Activated T-cell treated with anti-CD3 and anti-CD28 coated beads, Interleukin-2, amount 50 U/mL, for 4 hours (primary cell): ENCODE measurements at places on chromosomes 7 and 10.

DNA sequence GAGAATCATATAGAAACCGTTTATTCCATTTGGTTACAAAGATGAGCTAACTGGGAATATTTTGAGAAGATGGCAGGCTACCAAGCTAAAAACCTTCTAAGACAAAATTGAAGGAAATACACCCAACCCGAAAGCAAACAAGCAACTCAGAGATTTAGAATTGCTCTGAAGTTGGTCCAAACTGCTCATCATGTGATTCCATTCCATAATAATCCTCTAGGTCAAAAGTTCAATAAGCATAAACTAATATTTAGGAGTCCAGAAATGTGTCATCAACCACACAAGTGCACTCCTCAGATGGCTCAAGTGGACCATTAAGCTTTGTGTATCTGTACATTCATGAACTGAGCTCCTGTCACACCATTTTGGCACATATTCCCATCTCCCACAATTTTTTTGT lies 28.7 kb downstream of the DGKI start:
- DNase-seq: no peak

- no peak for DNase-seq
These were observed 2.8 kb upstream of the ELN start for GRCh38 chr7:74025146-74025545.

DNA sequence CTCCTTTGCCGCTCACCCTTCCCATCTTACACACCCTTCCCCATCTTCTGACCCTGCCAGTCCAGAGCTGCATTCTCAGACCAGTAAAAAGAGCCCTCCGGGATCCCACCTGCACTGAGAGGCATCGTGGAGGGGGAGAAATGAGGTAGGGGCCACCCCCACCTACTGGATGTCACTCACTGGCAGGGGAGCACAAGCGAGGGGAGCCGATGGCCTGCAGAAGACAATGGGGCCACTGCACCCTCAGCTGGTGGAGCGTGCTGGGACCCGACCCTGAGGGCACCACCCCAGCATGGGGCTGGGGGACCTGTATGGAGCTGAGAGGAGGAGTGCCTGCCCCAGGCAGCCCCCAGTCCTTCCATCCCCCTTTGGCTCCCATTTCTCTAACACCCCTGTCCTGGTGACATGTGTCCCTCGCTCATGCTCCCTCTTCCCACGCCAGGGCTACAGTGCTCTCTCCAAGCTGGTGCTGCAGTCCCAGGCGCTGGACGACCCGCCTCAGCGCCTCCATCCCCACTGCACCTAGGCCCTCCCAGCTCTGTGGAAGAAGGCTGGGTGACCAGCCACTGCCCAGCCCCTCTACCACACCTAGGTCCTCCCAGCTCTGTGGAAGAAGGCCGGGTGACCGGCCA lies 49.8 kb downstream of the RASGEF1A start:
- DNase-seq: no peak

GRCh38 chr7:53303781-53304180 lies 268.3 kb downstream of the POM121L12 start:
- no peak for DNase-seq

DNA sequence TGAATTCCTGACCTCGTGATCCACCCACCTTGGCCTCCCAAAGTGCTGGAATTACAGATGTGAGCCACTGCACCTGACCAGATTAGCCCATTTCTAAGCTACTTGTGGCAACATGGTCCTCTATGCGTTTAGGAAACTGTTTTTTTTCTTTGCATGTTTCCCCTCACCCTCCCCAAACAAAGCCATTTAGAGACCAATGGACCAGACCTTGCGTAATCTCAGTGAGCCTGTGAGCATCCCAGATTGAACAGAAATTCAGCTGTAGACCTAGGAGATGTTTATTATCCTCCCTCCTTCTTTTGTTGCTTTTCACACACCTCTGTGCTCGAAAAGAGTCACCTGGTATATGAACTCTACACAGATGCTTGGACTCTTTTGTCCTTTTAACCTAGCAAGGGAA lies 28.5 kb upstream of the CAMK1D start:
- DNase-seq: no peak

DNA sequence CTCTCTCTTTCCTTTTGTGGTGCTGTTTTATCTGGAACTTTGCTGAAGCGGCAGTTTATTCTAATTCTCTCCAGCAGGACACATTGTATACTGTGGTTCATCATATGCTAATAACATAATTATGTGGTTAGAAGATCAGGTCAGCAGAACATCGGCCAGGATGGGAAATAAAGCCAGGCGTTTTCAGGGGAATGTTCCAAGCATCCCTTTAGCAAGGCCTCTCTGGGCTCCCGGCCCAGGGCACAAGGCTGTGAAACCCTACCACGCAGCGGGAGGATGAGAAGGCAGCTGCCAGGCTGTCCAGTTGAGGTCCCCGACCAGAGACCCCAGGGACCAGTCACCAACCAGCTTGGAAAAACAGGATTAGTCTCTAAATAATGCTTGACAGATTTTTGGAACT lies 112.2 kb upstream of the GALNT17 start:
- no peak for DNase-seq

DNA sequence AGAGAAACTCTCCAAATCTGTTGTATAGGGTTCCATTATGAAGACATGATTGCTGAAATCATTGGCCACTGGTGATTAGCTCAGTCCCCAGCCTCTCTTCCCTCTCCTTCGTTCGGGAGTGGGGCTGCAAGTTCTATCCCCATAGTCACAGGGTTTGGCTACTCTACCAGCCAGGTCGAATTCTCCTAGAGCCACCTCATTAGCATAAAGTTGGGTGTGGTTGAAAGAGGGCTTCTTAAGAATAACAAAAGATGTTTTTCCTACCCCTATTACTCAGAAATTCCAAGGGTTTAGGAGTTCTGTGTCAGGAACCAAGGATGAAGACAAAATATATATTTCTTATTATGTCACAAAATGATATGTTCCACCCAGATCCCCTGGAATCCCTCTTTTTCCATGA lies 166.2 kb upstream of the YAE1 start:
- DNase-seq: no peak

DNA sequence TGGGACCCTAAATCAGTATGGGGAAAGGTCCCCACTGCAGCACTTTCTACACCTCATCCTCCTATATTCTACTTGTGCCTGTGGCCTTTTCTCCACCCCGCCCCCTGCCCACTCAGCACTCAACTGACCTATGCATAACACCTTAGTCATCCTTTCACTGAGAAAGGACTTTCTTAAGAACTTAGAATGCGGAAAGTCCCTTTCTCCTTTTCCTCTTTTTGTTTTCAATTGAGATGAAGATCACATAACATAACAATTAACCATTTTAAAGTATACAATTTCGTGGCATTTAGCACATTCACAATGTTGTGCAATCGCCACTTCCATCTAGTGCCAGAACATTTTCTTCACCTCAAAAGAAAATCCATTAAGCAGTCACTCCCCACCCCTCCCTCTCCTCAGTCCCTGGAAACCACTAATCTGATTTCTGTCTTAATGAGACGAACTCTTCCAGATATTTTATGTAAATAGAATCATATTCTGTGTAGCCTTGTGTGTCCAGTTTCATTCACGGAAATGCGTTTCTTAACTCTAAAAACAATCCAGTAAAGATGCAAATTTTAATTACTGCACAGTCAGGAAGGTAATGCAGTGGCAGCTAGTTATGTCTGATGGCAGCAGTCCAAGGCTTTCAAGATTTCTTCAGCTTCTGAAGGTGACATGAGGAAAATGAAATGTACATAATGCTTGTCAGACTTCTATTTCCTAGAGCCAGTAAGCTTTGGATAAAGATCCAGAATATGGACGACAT lies 41.7 kb downstream of the FAS start:
- peak; percentile 21 for DNase-seq

DNA sequence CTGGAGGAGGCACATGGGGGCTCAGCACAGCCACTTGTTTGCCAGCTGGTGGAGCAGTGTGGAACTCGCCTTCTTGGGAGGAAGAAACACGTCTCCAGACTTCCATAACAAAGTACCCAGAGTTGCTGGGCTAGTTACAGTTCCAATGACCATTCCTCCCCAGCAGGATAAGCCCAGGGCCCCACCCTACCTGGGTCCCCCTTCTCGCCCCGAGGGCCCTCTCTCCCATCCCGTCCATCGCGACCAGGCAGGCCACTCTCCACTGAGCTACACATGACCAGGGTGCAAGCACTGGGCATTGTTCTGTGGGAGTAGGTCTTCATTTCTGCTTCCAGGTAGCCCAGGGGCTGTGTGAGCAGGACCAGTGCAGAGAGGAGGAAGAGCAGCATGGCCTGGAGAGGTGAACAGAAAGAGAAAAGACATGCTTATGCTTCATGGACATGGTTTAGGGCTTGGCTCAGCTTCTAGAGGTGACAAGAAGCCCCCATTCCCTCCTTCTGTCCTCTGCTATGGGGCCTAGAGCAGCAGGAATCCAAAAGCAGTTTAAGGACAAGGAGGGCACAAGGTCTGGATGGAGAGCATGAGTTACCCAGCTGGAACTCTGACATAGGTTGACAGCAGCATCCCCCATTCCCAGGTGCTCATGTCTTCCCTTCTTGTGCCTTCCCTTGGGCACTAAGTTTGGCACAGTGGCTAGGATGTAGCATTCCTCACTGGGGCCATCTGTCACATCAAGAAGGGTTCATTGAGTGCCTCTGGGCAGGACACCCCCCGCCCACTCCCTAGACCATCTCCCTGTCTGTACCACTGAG lies 2.4 kb downstream of the SFTPD start:
- DNase-seq: no peak

DNA sequence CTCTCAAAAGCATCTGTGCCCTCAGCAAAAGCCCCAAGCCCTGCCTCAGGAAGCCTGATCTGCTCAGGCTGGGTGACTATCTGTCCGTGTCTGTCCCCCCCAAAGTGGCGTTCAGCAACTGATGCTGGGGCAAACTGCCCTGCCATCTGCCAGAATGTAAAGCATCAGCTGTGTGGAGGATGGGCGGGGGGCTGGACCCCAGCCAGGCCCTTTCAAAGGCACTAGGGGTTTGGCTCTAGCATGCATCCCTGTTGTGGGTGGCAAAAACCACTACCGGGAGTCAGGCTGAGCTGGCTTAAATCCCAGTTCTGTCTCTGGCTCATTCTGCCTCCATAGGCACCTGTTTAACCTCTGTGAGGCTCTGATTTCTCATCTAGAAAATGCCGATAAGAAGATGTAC lies 35.5 kb downstream of the GPRIN2 start:
- no peak for DNase-seq

DNA sequence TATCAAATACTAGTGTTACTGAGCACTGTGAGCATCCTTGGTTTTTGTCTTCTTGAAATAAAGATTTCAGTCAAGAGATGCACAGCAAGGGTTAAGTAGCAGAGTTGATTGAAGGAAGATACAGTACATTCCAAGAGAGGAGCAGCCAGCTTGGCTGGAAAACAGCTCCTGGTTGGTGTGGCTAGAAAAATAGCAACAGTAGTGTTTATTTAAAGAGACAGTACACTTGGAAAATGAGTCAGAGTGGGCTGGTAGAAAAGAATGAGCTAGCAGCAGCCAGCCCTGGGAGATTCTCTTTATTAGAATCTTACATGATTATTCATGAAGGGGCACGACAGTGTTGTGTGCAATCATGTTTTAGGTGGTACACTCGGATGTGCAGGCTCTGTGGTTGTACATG lies 1016.4 kb upstream of the SORCS1 start:
- DNase-seq: no peak

- peak; percentile 21 for DNase-seq
These were observed 829 bp upstream of the RPA3 start for GRCh38 chr7:7719236-7719635.

DNA sequence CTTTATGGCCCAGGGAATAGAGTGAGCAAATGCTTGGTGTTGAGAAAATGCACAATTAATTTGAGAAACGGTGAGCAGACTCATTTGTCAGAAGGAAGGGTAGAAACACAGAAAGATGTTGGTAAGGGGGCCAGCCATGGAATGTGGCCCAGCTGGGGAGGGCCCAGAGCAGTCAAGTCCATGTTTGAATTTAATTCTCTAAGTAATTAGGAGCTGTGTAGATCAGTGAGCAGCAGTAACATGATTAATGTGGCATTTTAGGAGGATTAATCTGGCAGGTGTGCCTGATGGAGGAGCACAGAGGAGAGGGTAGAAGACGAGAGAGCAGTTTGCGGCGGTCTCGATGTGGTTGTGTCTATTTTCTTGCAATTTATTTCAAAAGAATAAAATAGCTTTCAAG lies 218.7 kb downstream of the FRMD4A start:
- no peak for DNase-seq

DNA sequence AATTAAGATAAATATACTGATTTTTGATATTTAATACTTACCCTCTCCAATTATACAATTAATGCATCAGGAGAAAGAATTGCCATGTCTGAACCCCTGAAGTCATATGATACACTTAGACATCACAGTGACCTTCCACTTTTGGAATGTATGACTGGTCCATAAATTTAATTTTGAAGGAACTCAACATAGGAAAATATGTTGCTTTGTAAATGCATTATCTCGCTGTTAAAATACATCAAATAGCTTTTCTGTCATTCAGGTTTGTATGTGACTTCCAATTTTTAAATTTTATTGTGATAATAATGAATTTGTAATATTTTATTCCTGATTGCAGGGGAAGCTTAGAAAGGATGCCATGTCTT lies 631.9 kb upstream of the ANKRD30A start:
- no peak for DNase-seq

DNA sequence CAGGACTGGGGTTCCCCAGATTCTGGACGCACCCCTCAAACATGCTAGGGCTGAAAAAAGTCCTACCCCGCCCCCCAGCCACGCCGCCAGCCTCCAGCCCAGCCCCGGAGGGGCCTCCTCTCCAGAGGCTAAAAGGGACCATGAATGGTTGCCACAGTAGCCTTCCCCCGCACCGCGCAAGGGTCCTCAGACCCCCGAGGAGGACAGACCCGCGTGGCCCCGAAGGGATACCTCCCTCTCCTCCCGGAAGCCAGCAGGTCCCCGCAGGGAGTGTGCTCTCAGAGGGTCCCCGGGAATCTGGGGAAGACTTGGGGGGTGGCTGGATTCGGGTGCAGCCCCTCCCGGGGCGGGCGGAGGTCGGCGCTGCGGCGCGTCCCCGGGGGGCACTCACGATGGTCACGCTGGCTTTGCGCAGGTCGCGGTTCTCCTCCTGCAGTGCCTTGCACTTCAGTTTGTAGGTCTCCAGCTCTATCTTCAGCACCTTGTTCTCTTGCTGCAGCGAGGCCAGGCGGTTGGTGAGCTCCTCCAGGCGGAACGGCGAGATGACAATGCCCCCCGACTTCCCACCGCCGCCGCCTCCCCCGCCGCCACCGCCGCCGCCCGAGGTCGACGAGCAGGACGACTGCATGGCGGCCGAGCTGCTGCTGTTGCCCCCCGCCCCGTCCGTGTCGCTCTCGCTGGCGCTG lies 482 bp downstream of the CCDC6 start:
- DNase-seq: no peak

- no peak for DNase-seq
These were observed 7.1 kb downstream of the CHAT start for GRCh38 chr10:49620841-49621378.

- DNase-seq: peak; percentile 64
These were observed 71.7 kb downstream of the ICA1 start for GRCh38 chr7:8190119-8190895.

- peak; percentile 53 for DNase-seq
These were observed 7.8 kb downstream of the RNF216 start for GRCh38 chr7:5773661-5774086.

GRCh38 chr7:22356701-22357310 lies at the start of gene RAPGEF5:
Gene RAPGEF5, minus strand, starts transcription at chr7:22357154. Its CDS starts 94 bp downstream, at chr7:22357060.
- DNase-seq: no peak

- DNase-seq: no peak
These were observed 3.0 kb downstream of the TBATA start for GRCh38 chr10:70782086-70782745.

GRCh38 chr10:4820804-4821401 lies 5.1 kb upstream of the AKR1E2 start:
- DNase-seq: no peak

GRCh38 chr10:3404381-3404780 lies 231.8 kb upstream of the PITRM1 start:
- DNase-seq: no peak

GRCh38 chr10:16894821-16895220 lies 77.6 kb upstream of the RSU1 start:
- DNase-seq: no peak
